ENCODE measurements at places on chromosomes 13 and 19. TPM values are rescaled to one million over a fixed set of nuclear protein-coding genes. Genes with fewer than 3 reads are reported as not detected.

GRCh38 chr13:94966422-94966955 lies 254.1 kb upstream of the SOX21 start:
- no peak for DNase-seq

- DNase-seq, result no peak
These were observed 21.5 kb downstream of the PEX11G start for GRCh38 chr19:7467009-7467989.

GRCh38 chr19:46697204-46697960 lies 19.5 kb downstream of the PRKD2 start:
- no peak for DNase-seq

DNA sequence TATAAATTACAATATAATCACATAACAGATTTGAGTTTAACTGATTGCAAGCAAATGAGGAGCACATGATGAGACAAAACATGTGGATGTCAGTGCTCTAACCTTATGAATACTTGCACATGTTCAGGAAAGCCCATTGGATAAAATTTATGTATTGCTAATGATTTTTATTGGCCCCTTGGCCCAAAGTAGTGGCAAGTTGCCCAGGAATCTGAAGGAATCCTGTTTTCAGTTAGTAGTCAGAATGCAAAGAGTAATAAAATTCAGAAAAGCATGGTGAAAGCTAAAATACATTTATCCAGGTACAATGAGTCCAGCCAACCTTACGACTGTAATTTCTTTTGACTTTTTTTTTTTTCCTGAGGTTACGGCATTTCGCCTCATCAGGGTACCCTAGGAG lies 1539.4 kb downstream of the EFNB2 start:
- DNase-seq, result no peak

DNA sequence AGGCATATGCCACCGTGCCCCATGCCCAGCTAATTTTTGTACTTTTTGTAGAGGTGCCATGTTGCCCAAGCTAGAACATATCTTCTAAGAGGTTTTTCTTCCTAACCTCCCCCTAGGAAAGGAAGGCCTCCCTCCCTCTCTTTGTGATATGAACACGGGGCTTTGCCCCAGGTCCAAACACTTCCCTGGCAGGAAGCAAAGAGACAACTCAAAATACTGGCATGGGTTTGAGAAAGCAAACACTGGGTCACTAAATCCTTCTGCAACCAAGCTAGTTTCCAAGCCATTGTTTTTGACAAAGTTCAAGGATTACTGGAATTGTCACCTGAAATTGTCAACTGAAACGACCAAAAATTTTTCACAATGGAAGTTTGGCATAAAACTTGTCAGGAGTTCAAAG lies 8.8 kb downstream of the CC2D1A start:
- DNase-seq, result no peak

Gene PBX4
- polyA plus RNA-seq, result 1.8 TPM
